Amygdala (tissue), 56 donors: ENCODE measurements at places on chromosomes 4 and X.

- no peak for DNase-seq
Observed at GRCh38 chr4:22574424-22574823, 58.6 kb upstream of the ADGRA3 start.

DNA sequence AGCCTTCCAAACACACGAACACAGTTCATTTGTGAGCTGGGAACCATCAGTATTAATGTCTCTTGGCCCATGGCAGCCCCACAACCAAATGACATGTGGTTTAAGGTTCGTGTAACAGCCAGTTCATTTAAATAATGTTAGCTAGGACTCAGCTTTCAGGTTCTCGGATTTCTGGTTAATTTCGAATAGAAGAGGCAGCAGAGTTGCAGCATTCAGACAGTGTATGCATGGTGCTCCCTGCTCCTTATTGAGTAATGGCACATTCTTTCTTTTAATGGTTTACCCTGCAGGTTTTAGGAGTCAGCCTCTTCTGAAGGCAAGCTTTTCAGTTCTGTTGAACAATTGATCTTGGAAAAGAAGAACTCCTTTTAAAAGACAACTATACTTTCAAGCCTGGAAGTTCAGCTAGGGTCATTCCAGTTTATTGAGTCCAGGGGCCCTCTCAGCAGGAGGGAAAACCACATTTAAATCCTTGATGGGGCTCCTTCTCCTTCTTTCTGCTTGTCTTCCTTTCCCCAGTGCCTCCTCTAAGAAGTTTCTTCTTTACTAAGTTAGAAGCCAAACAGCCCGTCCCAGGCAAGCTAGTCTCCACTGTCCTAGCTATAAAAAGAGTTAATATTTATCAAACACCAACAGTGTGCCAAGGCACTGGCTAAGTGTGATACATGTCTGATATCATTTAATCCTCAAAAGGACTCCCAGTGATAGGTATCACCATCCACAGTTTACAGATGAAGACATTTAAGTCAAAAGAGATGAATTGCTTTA is 5.0 kb upstream of the RNF175 start:
- no peak for DNase-seq

DNA sequence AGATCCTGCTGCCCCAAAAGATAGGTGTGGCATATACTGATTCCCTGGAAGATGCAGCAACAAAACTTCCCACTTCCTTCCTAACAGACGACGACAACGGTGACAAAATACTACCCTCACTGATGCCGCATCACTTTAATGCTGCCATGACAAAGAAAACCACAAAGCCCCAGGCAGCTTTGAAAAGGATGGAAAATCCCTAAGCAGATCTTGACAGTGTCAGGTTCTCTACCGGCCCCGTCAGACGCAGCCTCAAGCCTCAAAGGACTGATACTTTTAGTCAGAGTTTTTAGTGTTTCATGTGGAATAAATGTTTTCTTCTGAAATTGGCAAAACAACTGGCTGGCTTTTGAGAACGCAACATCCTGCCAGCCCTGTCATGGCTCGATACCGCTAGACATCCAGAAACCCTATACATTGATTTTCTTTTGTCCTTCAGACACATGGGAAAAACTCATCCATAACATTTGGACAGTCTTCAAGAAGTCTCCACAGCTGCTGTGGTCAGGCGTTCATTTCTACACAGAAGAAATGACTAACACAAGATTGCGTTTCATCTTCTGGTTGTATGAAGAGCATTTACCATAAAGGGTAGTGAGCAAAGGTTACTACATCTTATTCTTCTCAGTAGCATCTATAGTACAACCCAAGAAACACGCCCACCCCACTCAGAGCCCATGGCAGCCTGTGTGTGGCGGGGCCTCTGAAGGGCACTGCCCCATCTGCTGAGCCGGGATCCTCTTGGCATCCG is 60.1 kb downstream of the GATB start:
- DNase-seq: no peak

DNA sequence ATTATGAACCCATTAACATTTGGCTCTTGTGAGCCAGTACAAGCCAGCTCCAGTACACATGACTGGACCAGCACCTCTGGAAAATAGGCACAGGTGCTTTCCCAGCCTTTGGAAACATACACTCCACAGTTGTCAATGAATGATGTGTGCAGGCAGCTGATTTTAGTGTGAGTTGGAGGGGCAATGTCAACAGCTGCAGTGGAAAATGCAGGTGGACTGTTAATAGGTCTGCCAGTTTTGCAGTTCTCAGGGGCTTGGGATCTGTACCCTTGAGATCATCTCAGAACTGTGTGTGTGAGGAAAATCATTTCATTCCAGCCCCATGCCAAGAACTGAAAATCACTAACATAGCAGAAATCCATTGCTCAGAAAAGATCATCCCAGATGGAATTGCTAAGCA is 81.7 kb upstream of the CHRDL1 start:
- DNase-seq: no peak

DNA sequence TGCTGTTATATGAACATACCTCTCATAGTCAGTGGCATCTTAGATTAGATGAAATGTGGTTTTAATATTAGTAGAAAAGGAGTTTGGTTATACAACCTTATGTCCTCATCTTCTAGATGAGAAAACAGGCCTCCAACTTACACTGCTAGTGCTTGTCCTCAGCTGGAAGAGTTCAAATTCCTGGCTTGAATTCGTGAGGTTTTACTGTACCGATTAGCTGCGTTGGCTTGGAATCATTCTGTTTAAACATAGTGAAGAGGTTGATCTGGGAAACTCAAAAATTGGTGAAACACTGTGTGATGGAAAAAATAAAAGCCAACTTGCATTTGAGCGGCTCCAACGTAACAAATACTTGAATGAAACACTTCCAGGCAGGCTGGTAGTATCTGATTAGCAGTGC is 81.0 kb downstream of the LNX1 start:
- no peak for DNase-seq

DNA sequence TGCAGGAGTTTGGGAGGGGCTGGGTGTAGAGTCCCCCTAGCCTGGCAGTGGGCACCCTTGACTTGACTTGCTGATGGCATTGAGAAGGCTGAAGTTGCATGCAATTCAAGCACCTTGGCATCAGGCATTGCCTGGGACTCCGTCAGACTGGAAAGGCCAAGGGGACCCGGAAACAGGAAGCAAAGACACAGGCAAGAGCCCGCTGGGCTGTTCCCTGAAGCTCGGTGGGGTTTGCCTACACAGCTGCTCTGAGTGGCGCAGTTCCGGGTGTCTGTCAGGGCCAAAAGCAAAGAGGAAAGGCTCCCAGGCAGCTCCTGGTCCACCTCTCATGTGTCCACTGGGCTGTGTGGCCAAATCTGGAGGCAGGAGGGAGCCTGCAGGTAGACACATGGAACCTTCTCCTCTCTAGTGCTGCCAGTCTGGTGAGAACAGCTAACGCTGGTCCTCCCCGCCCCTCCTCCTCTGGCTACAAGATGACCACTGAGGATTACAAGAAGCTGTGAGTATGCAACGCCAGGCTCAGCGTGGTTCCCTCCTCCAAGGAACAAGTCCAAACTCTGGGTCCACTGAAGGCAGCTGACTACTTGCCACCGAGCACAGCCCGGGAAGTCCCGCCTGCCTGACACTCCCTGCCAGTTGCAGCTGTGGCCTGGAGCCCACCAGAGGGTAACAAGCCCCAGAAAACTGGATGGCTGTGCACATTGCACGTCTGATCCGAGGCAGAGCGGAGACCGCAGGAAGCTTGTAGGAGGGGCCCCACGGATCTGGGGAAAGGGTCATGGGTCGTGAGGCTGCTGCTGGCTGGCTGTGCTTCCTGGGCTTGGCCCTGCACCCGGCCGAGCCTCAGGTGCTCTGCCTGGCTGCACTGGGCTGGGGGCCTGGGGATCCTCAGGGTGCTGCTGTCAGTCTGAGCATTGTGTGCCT is 20.1 kb downstream of the ZNF185 start:
- DNase-seq: no peak

DNA sequence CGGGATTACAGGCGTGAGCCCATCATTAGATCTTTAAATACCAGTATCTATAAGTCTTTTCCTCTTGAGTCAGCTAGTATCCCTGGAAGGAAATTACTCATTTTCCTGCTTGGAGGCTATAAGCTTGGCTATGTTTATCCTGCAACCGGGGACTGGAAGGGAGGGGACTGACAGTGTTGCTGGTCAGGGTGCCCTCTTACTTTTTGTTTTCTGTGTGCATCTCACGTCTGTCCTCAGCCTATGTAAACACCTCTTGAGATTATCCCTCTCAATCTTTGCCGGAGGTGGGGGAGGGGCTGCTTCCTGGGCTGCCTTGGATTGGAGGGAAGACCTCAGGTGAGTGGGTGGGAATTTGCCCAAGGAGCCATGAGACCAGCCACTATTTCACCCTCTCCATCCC is 37.0 kb downstream of the HTT start:
- no peak for DNase-seq

GRCh38 chr4:174538123-174538875 is 16.0 kb upstream of the HPGD start:
- no peak for DNase-seq

DNA sequence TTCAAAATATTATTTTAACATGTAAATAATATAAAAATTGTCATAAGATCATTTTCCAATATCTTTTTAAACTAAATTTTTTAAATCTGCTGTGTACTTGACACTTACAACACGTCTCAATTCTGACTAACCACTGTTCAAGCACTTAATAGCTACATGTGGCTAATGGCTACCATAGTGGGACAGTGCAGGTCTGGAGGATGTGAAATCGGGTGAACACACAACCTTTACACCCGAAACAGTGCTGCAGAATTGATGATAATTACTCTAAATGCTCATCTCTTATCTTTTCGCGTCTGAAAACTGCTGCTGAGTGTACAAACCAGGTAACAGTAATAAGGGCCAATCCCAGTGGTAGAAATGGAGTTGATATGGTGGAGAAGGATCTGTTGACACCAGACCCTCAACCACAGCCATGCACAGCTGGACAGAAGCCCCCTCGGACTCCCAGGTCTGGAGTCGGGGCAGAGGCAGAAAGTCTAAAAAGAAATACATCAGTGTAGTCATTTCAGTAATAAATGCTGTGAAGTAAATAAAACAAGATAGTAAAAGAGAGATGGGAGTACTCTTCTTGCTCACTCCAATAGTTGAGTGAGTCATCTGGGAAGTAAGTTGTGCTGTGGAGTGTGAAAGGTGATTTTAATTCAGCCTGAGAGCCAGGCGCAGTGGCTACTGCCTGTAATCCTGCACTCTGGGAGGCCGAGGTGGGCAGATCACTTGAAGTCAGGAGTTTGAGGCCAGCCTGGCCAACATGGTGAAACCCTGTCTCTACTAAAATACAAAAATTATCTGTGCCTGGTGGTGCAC is 150.0 kb downstream of the CBR4 start:
- DNase-seq: no peak

DNA sequence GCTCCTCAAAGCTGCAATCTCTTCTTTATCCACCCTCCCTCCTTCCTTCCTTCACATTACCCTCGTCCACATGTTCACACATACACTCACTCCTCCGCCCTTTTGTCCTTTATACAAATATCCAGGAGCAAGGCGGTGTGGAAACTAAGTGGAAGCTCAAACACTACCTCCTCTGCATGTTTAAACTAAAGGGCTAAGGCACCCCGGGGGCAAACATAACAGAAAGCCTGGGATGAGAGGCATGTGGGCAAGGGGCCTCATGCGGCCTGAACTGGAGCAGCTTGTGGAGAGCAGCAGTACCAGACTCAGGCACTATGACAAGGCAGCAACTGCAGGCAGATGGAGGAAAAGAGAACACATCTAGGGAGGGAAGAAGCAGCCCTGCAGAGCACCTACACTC is 9.5 kb downstream of the MAB21L2 start:
- no peak for DNase-seq

DNA sequence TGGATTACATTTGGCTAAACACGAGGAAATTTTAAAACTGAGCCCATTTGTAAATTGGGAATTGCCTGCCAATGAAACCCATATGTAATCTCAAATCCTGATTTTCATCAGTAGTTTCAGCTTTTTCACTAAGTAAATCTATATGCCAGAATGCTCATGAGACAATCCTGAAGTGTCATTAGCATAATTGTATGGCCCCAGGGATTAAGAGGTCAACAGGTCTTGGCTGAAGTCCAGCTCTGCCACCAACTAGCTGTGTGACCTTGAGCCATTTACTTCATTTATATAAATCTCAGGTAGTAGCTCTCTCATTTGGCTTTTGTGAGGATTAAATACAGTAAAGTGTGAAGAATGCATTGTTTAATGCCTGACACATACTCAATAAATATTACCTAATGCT is 320.5 kb upstream of the EMCN start:
- no peak for DNase-seq

GRCh38 chr4:186727169-186727976 is 3.7 kb upstream of the FAT1 start:
- no peak for DNase-seq

GRCh38 chrX:130435937-130436336 is 34.1 kb downstream of the RBMX2 start:
- no peak for DNase-seq

DNA sequence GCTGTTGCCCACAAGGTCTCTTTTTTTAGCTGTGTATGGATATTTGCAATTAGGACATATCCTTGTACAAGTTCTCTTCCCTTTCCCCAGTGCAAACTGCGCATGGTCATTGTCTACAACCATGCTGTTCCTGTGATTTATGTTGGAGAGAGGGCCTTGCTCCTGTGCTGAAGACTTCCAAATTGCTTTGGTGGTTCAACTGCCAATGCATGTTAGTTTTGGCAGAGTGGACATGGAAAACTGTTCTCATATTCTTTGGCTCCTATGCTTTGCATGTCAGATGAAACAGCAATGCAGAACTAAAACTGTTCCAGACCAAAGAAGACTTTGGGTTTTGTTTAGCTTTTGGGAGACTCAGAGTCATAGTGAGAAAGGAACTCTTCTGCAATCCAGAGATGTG is 148.8 kb upstream of the EDNRA start:
- no peak for DNase-seq

DNA sequence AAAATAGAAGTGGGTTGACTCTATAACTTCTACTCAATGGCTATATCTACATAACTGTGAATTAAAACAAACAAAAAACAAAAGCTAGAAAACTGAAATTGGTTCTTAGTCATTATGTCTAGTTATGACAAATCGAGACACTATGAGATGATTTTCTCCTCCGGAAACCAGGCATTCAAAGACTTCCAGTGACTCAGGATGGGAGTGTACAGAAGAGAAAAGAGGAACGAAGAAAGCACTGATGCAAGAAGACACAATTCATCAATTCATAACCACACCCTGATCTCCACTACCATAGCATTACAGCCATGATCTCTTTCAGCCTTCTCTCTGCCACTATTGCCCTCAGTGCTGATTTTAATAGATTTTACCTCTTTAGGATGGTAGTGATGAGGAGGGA is 253.6 kb downstream of the CBLL2 start:
- no peak for DNase-seq

DNA sequence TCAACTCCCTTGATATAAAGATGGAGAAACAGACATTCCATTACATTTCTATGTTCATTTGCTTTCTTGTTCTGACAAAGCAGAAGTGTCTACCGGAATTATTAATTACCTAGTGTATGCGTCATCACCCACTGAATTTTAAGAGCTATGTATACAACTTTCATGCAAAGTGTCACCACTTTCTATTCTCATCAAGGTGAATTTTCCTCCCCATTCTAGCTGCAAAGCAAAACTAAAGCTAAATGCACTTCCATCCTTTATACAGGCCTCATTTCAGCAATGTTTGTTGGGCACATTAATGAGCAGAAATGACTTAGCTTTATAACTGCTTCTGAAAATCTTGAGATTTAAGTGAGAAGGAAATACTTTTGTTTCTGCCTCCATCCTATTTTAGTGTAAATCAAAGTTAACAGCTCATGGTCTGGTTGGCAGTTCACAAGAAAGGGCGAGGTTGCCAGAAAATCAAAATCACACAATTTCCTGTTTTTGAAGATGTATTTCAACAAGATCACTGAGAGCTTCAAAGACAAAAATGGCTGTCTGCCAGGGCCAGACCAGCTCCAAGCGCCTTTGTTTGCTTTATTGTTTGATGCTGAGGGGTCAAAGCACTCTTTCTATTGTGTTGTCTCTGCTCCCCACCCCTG is 7.2 kb upstream of the FAM9C start:
- DNase-seq: no peak
